Stimulated activated CD8-positive, alpha-beta memory T cell treated with anti-CD3 and anti-CD28 coated beads, Interleukin-4, amount 100 ng/mL, for 48 hours (primary cell): ENCODE measurements at places on chromosomes 7 and 10.

DNA sequence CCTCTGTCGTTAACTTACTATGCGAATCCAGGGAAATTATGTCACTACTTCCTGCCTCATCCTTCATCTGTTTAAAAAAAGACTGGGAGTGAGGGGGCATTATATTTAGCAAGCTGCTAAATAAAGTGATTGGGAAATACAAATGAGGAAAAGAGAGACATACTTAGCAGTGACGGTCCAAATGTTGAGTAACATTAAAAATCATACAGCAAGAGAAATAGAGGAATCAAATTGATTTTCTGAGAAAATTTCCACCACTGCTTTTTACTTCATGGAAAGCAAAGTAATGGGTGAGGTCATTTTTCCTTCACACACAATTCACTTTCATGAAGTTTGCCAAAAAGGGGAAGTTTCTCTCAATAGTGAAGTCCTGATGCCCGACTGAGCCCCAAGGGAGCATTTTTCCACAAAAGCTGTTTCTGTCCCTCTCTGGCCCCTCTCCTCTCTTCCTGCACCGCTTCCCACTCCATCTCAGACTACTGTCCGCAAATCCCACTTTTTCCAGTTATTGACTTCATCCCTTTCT is 61.9 kb upstream of the ADO start:
- DNase-seq = no peak

DNA sequence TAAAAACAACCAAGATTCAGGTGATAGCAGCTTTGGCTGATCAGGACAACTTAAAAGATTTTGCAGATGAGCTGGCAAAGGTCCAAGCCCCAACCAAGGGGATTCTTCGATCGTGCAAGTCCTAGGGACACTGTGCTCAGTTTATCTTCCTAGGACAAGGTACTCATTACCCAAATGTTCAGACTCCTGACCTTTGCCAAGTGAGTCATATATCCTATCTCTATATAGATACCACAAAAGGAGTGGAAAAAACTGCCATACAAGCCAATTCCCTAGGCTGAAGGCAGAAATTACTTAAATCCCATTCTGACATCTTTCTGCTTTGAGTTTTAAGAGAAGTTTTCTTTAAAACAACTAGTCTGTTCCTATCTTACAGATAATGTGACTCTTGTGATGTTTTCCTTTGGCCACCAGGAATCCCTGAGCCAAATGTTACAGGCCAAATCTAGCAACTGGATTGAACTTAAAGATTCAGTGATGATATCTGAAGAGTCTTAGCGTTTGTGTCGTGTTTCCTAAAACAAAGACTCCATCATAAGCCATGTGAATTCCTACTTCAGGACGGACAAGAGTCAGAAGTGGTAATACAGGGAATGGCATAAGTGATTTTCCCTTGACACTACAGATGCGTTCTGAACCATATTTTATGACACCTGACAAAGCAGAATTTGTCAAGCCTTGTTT is 142.6 kb upstream of the ASAH2 start:
- DNase-seq = no peak

- no peak for DNase-seq
Observed at GRCh38 chr10:53239873-53240272, 467.3 kb upstream of the MBL2 start.

GRCh38 chr7:94912085-94912484 is 4.7 kb downstream of the PPP1R9A start:
- DNase-seq = no peak

DNA sequence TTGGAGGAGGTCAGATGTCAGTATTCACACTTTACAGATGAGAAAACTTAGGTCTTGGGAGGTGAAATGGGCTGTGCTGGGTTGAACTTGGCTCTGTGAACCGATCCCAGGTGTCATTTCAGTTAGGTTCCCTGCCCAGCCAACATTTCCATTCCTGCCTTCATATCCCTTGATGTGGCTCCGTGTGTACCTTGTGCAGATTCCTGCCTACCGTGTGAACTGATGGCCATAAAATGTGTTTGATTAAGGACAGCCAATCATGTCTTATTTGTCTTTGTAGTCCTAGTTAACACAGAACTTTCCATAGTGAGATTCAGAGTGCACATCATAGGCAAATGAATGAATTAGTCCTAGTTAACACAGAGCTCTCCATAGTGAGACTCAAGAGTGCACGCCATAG is 101.0 kb upstream of the GATA3 start:
- DNase-seq = no peak

GRCh38 chr7:86818903-86819302 is 175.2 kb downstream of the GRM3 start:
- no peak for DNase-seq

DNA sequence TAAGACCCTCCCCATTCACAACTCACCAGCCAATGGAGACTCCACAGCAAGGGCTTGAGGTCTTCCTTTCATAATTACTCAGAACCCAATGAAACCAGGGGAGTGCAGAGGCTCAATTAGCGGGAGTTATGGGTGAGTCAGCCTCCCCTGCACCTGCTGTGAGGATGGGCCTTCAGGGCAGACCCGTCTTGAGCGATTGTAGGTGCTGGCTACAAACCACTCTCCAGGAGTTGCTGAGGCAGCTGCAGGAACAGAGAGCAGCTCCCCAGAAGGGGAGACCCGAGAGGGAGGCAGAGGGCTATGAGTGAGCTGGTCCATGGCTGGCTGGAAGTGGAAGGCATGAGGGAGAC is 58.5 kb upstream of the SORCS3 start:
- no peak for DNase-seq
